CD4-positive, alpha-beta T cell treated with Interleukin-4 for 4 hours (primary cell): ENCODE measurements at places on chromosomes 7 and 10.

GRCh38 chr7:21944616-21945453, 864 bp downstream of the CDCA7L start:
- peak; percentile 16 for DNase-seq

- DNase-seq = no peak
Observed at GRCh38 chr7:132865366-132866143, 216.3 kb downstream of the CHCHD3 start.

DNA sequence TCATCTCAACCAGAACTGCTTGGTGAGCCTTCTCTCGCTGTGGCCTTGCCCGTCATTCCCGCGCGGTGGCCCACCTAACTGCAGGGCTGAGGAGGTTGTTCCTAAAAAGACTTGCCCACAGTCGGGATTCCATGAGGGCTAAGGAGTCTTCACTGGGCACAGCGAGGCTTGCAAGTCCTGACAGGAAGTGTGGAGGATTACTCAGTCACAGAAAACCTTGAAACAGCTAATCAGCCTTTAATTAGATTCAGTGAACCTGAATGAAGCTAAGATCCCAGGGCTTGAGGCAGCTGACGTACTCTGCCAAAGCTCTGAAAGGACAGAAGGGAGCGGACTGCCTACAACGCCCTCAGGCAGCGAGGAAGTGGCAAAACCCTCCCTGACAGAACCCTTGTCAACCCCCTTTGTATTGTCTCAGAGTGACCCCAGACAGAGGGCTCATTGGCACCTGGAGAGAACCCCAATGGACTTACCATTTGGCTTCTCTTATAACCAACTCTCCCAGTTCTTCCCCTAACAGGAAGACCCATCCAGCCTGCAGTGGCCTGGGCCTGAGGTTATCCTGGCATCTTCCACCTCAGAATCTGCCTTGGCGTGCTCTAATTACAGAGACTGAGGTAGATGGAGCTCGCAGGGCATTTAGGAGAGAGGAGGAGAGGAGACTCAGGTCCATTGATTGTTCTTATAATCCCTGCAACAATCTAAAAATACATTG, 2.5 kb upstream of the LAMB4 start:
- DNase-seq = no peak

GRCh38 chr10:59285073-59285472, 77.3 kb downstream of the FAM13C start:
- DNase-seq = no peak

DNA sequence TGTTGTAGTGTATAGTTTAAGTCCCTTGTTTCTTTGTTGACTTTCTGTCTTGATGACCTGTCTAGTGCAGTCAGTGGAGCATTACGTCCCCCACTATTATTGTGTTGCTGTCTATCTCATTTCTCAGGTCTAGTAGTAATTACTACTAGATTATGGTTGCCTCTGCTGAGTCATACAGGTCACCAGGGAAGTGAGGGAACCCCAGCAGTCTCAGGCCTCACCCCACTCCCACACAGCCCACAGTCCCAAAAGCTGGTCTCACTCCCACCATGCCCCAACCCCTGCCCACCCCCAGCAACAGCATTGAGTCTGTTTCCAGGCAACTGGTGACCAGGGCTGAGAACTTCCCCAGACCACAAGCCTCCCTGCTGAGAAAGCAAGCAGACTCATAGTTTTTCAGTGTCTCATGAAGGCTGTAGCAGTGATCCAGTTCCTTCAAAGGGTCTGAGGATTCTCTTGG, 88.0 kb downstream of the PLXDC2 start:
- no peak for DNase-seq

DNA sequence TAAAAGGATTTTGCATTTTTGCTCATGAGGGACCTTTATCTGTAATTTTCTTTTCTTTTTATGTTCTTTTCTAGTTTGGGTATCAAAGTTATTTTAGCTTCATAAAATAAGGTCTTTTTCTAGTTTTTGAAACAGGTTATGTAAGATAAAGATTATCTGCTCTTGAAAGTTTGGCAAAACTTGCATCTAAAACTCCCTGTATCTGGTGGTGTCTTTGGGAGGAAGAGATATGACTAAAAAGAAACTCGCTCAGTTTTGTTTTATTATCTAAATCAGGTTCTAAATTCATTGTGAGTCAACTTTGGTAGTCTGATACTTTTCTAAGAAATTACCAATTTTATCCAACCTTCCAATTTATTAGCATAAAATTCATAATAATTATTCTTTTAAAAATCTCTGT, 55.1 kb downstream of the VCL start:
- DNase-seq = no peak

DNA sequence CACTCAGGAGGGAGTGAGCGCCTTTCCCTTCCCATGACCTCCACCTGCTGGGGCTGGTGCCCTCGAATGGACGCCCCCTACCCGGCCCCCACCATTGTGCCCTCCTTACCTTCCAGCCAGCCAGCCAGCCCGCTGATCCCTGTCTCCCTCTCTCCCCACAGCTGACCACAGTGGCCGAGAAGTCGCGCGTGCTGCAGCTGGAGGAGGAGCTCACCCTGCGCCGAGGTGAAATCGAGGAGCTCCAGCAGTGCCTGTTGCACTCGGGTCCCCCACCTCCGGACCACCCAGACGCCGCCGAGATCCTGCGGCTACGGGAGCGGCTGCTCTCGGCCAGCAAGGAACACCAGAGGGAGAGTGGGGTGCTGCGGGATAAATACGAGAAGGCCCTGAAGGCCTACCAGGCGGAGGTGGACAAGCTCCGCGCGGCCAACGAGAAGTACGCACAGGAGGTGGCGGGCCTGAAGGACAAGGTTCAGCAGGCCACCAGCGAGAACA, 77.9 kb upstream of the GTF2IRD1 start:
- DNase-seq = no peak

- DNase-seq = no peak
Observed at GRCh38 chr10:47026301-47027107, 115.3 kb downstream of the PTPN20 start.

- DNase-seq = no peak
Observed at GRCh38 chr10:21885940-21886339, 117.6 kb downstream of the DNAJC1 start.
